Activated CD4-positive, CD25-positive, alpha-beta regulatory T cell treated with anti-CD3 and anti-CD28 coated beads, Interleukin-2, amount 50 U/mL, for 16 hours (primary cell): ENCODE measurements at places on chromosomes 11 and 22.

DNA sequence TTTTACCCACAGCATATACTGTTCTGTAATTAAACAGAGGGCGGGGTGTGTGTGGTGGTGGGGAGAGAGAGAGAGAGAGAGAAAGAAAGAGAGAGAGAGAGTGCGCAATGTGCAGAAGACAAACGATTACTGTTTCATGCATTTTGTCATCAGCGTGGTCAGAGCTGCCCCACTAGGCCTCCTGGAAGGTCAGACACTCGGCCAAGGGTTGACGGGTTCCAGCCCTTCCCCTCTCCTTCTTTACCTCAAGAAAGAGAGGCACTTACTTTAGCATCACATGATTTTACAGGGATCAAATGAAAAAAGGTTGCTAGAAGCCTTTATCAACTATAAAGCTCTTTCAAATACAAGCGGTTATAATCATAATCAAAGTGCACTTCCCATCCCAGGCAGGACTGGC, 269.2 kb upstream of the SORL1-AS1 start:
- DNase-seq = no peak

DNA sequence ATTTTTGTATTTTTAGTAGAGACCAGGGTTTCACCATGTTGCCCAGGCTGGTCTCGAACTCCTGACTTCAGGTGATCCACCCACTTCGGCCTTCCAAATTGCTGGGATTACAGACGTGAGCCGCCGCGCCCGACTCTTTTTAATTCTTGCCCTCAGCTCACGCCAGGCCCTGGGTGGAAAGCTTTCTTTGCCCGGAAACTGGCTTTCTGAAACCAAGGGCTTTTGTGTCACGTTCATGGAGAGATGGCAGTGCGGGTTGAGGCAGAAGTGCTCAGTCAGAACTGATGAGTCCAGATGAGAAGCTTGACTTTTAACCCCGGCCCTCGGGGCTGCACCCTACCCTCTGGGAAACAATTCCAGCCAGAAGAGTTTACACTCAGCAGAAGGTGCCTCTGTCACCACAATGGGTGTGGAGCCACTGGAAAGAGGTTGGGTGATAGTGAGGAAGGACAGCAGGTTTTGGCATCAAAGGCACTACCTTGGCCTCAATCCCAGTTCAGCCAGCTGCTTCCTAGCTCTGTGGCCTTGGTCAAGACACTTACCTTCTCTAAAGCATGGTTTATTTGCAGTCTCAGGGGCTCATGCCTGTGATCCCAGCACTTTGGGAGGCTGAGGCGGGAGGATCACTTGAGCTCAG, 890 bp upstream of the ARFGAP3 start:
- no peak for DNase-seq

GRCh38 chr11:77167111-77167626, 39.1 kb downstream of the MYO7A start:
- DNase-seq = no peak

- no peak for DNase-seq
These were observed 2.3 kb downstream of the SIK2 start for GRCh38 chr11:111604392-111605009.

DNA sequence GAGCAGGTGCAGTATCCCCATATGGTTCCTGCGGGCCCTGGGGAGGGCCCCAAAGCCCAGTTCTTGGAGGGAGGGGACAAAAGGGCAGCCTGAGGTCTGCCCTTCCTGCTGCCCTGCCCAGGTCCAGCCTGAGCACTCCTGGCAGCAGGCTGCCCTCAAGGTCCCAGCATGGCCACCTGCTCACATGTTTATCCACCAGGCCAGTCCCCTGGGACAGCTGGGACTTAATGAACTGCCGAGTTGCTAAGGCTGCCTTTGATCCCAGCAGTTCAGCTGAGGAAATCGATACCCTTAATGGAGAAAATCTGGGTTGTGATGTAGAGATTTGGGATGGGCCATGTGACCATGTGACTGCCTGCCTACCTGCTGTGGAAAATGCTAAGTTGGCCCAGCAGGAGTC, 146.2 kb downstream of the TRIM29 start:
- no peak for DNase-seq

DNA sequence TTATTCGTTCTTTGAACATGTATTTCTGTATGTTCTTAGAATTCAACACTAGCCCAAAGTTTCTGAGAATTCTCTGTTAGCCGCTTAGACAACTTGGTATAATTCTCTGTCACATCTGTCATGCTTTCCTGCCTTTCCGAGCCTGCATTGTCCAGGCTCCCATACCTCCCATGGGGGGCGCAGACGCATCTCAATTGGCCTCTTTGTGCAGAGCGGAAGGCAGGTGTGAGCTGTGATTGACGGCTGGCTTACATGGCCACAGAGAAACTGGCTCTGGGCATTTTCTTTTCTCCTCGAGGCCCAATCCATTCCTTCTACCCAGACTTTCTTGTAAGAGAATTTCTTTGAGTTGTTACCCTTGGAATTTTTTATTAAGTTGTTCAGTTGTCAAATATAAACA, 132.7 kb upstream of the SESN3 start:
- DNase-seq = no peak
